Glutamatergic neuron (in vitro differentiated cells): ENCODE measurements at places on chromosomes 11 and 22.

- DNase-seq: no peak
Measured at GRCh38 chr22:45886540-45886939, 90.4 kb downstream of the WNT7B start.

GRCh38 chr22:28759861-28760560 is 12.5 kb upstream of the CCDC117 start:
- no peak for DNase-seq

GRCh38 chr11:40178470-40178869 is 1281.0 kb downstream of the LRRC4C start:
- DNase-seq: no peak

- no peak for DNase-seq
Measured at GRCh38 chr22:49574881-49575702, 252.6 kb downstream of the BRD1 start.
